ENCODE measurements at places on chromosomes 7 and 10. TPM values are rescaled to one million over a fixed set of nuclear protein-coding genes. Genes with fewer than 3 reads are reported as not detected.

GRID1 gene
- total RNA-seq: not detected

DGKI gene
- total RNA-seq: 4.7 TPM

PVRIG gene
- total RNA-seq: not detected

OR6V1 gene
- not detected for total RNA-seq

HOGA1 gene
- 0.08 TPM for total RNA-seq

ZNF212 gene
- total RNA-seq: 14.3 TPM

KIAA1549 gene
- 3.7 TPM for total RNA-seq

TRIM73 gene
- total RNA-seq: 0.18 TPM

PDE6C gene
- total RNA-seq: not detected

ELMO1 gene
- 1.3 TPM for total RNA-seq

GPR158 gene
- total RNA-seq: 0.49 TPM

AP1S1 gene
- 77.5 TPM for total RNA-seq

FXYD4 gene
- total RNA-seq: not detected

PLEKHS1 gene
- total RNA-seq: not detected

HIBADH gene
- 126 TPM for total RNA-seq

CELF2 gene
- 42.8 TPM for total RNA-seq

EN2 gene
- not detected for total RNA-seq

PNLIP gene
- not detected for total RNA-seq

MMP21 gene
- total RNA-seq: 0.09 TPM

RADIL gene
- 0.25 TPM for total RNA-seq

ACADSB gene
- total RNA-seq: 11.4 TPM

BTBD16 gene
- 0.09 TPM for total RNA-seq

CHST3 gene
- total RNA-seq: 19.3 TPM

AKR1C3 gene
- total RNA-seq: 169 TPM

NCF1 gene
- not detected for total RNA-seq

PILRB gene
- total RNA-seq: 8.1 TPM

CYP3A4 gene
- total RNA-seq: not detected

SORCS3 gene
- total RNA-seq: 0.16 TPM

ITPRIP gene
- total RNA-seq: 15.7 TPM

HTR5A gene
- not detected for total RNA-seq

CRYGN gene
- 0.16 TPM for total RNA-seq

AGR3 gene
- total RNA-seq: not detected

HOXA6 gene
- total RNA-seq: not detected

LRRC4 gene
- not detected for total RNA-seq

CPA4 gene
- total RNA-seq: 29.6 TPM

TFEC gene
- total RNA-seq: 0.36 TPM

UROS gene
- 131 TPM for total RNA-seq

ZP3 gene
- 0.63 TPM for total RNA-seq

RELN gene
- 7.5 TPM for total RNA-seq

SNX10 gene
- 2.5 TPM for total RNA-seq

UNCX gene
- not detected for total RNA-seq

RHOBTB1 gene
- 15.8 TPM for total RNA-seq

FLNC gene
- 193 TPM for total RNA-seq

CLEC2L gene
- not detected for total RNA-seq

CYP3A7 gene
- total RNA-seq: 0.74 TPM

GJC3 gene
- total RNA-seq: not detected

SYT15 gene
- 0.41 TPM for total RNA-seq
